ENCODE measurements at places on chromosomes 3 and 15.

- DNase-seq = no peak
Measured at GRCh38 chr3:64384561-64384960, 159.3 kb upstream of the PRICKLE2 start.

GRCh38 chr3:30344288-30344687 lies 262.1 kb upstream of the TGFBR2 start:
- DNase-seq = peak; percentile 96

- peak; percentile 54 for DNase-seq
Measured at GRCh38 chr3:160210799-160211221, 14.4 kb upstream of the C3orf80 start.

DNA sequence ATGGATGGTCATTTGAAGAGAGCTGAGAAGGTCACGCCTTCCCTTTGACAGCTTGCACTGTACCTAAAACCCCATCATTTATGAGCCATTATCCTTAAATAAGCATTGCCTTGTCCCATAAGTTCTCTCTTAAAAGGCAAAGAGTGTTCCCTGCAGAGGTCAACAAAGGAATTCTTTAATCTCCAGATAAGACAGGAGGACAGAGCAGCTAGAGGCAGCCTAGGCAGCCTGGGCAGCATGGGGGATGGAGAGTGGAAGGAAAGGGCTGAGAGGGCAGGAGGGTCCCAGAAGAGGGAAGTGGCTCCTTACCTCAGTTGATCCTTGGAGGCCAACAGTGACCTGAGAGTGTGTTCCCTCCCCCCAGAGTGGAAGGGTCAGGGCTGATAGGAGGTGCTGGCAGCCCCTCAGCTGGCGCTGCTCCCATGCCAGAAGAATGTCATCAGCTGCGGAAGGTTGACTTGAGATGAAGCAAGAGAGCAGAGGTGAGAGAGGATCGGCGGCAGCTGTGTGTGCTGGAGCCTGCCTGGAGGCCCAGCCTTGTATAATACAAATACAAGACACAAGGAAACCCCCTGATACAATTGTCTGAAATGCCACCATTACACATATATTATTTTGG lies 12.8 kb downstream of the KBTBD13 start:
- no peak for DNase-seq

DNA sequence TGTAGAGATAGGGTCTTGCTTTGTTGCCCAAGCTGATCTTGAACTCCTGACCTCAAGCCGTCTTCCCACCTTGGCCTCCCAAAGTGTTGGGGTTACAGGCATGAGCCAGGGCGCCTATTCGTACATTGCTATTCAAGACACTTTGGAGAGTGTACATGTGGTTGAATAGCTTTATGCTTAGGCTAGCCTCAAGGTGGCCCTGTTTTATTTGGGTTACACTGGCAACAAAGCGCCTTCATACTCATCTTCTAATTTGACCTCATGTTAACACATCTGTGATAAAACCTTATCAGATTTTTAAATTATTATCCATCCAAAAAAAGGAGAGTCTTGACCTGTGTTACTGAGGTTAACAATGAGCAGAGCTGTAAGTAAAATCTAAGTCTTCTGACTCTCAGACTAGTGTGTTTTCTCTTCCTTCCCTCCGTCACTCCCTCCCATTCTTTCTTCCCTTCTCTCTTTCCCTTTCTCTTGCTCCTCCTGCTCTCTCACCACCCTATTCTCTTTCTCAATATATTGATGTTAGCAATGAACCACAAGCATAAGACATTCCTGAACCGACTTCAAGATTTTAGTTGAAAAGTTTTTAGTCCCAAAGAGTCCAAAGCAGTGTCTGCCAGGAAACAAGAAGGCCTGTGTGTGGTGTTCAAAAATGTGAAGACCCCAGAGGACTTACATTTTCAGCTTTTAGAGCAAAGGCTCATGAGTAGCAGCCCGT lies 603.7 kb upstream of the CFAP20DC start:
- DNase-seq = no peak

- peak; percentile 76 for DNase-seq
Measured at GRCh38 chr3:122356402-122356801, 26.6 kb downstream of the MIX23 start.

GRCh38 chr3:69848113-69848512 lies 108.8 kb downstream of the MITF start:
- DNase-seq = no peak

- no peak for DNase-seq
Measured at GRCh38 chr3:131699001-131699400, 196.2 kb upstream of the MRPL3 start.

DNA sequence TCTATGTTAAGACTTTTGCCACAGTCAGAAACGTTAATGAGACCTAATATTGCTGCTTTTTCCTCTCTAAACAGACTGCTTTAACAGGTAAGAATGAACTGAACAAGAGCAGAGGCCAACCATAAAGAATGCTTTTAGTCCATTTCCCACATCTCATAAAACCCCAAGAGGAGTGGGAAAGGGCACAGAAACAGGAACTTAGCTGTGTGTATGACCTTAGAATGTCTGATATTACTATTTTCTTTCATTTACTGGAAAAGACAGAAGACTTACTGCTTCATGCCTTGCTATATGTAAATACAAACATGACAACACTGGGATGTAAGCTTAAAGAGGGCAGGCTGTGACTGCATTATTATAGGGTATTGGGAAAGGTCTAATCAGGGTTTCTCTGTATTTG lies 115.0 kb downstream of the ISL2 start:
- no peak for DNase-seq

- no peak for DNase-seq
Measured at GRCh38 chr3:195162033-195162669, 108.8 kb downstream of the XXYLT1 start.

DNA sequence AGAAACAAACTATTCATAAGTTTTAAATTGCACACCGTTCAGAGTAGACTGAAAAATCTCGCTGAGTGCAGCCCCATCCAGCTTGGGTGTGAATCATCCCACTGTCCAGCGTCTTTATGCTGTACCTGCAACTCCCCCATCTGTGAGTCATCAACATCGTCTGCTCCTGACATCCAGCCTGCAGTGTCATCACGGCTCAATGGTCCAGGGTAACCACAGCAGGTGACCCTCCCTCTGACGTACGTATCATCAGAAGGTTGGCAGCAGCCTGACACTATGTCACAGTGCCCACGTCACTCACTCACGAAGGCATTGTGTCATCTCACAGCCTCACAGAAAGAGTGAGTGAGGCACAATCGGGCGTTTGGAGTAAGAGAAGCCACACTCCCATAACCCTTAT lies 65.2 kb downstream of the TPRA1 start:
- peak; percentile 89 for DNase-seq

- DNase-seq = no peak
Measured at GRCh38 chr3:68060191-68060590, 405.8 kb upstream of the SUCLG2 start.

DNA sequence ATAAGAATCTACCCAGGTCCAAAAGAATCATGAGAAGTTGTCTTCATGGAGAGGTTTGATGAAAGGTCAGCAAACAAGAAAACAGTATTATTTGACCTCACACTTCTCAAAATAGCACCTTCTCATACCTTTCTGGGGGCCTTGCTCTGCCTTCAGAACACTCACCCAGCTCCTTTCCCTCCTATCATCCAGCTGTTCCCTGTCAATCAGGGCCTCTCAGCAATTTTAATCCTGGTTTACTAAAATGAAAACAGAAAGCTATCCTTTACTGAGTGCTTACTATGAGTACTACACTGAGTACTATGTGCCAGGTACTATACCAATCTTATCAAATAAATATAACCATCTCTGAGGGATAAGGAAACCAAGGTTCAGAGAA lies 138.6 kb downstream of the GAP43 start:
- DNase-seq = no peak

DNA sequence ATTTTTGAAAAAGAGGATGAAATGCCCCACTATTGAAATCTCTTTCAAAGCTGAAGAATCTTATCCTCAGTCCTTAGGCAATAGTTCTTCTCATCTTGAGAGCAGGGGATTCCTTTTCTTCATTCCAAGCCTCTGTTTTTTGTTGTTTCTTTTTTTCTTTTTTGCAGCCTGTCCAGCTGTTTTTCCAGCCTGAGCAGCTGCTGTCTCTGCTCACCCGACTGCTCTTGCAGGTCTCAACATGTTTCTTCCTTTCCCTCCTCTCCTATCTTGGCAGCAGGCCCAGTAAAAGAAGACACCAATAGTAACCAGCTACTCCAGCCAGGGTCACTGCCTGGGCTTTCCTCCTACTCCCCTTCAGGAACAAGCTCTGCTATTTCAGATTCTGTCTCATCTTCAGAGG lies 23.8 kb downstream of the MEX3B start:
- no peak for DNase-seq

DNA sequence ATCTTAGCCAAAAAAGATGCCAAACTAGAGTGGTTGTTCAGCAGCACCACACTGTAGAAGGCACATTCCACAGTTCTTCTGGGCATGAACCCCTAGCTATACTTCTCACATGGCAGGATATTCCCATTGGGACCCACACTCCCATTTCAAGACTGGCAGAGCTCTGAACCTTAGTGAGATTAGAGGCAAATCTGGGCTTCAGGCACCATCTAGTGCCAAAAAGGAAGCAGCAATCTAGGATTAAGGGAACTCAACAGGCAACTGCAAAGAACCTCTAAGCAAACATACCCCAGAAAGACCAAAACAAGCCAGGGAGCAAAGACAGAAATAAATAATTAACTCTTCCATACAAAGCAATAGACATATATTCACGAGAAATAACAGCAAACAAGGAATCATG lies 66.2 kb downstream of the TAFA4 start:
- no peak for DNase-seq
